ENCODE measurements at places on chromosomes 11 and 22. TPM values are rescaled to one million over a fixed set of nuclear protein-coding genes. Genes with fewer than 3 reads are reported as not detected.

C11orf91 gene
- total RNA-seq = not detected

CD82 gene
- total RNA-seq = 24.7 TPM

FAM227A gene
- 1.2 TPM for total RNA-seq

CDHR5 gene
- not detected for total RNA-seq

SLC5A12 gene
- total RNA-seq = 5.4 TPM

SPTBN2 gene
- total RNA-seq = 7.0 TPM

FOLR3 gene
- not detected for total RNA-seq

CLDN25 gene
- not detected for total RNA-seq

CTSD gene
- total RNA-seq = 696 TPM

All from right cardiac atrium (tissue), 5 donors.